SW 1271 (cell line): ENCODE measurements at places on chromosomes 7 and 10.

DNA sequence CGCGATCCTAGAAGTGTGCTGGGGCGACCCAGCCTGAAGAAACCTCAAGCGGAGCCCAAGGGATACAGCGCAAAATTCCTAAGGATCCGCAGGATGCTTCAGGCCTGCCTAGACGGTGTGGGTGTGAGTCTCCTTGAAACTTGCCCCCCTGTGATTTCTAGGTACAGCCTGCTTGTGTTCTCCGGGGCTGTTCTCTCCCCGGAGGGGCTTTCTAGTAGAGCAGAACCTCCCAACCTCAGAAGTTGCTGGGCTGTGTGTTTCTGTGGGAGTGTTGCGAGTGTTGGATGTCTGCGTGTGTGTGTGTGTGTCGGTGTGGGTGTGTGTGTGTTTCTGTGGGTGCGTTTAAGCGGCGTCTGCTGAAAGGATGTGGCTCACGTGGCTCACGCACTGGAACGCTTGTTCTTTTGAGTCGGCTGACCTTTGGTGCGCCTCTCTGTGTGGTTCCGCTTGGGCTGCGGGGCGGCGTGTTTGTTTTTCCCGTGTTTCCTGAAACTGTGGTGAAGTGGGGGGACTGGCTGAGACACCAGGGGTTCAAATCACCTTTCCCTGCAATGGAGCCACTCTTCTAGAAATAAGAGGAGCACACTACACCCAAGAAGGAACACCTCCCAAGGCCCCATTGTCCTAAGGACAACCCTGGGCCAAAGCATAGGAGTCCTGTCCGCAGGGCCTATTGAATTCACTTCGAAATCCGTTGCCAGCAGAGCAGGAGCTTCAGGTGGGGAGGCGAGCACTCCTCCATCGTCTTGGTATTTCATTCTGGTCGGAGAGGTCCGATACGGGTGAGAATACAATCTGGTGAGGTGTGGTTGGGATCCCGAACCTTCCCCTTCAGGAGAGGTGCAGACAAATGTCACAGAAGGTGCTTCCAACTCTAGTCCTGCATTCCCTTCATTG, 25.1 kb upstream of the ZNF273 start:
- DNase-seq: no peak

DNA sequence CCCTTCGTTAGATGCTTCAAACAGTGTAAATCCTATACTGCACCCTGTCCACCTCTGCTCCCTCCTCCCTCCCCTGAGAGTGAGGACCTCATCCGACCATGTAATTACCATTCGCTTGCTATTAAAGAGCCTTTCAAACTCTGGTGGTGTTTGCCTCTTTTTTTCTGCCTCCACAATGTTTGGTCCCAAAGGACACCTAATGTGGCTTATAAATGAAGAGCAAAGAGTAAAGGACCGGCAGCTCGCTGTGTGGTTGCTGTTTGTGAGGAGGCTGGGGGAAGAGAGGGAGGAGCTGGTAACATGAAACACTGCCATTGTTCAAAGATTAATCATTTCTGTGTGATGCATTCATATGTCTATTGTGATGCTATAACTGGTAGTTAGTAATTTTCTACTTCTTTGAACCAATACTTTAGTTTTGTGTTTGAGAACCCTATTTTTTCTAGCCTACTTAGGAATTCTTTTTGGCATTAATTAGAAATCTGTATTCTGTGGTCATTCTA, 27.9 kb downstream of the MTURN start:
- DNase-seq: no peak

- no peak for DNase-seq
These were observed 147.0 kb downstream of the GLRX3 start for GRCh38 chr10:130283219-130283545.

- no peak for DNase-seq
These were observed 37.3 kb upstream of the HABP2 start for GRCh38 chr10:113515601-113516000.

DNA sequence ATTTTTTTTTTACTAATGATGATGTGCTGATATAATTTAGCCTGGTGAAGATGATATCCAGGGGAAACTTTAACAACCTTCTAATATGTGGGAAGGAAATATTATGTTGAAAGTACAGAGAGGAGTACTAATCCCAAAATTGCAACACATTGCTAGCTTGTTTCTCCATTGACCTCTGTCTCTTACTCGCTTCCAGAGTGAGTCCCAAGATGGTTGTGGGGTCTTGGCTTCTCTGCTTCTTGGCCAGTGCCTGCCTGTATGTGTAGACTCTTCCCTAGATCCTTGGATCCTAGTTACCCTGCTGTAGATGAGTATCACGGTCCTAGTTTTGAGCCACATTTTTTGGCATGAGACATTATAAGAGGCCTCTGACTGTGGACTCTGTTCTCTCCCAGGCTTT, 17.5 kb downstream of the BMPER start:
- DNase-seq: no peak

DNA sequence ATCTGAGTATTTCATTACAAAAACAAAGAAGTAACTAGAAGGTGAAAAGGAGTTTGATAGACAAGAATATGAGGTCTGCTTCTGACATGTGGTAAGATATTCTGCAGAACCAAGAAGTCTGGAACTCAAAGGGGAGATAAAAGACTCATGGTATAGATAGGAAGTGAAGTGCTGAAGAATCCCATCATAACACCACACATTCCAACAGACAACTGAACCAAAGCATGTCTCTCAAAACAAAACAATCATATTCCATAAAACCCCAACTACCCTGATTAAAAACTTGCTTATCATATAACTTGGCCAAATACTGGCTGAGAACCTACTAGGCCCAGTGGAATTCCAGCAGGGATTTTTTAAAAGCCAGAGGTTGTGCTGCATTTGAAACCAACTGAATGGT, 178.7 kb downstream of the JAZF1 start:
- DNase-seq: no peak

DNA sequence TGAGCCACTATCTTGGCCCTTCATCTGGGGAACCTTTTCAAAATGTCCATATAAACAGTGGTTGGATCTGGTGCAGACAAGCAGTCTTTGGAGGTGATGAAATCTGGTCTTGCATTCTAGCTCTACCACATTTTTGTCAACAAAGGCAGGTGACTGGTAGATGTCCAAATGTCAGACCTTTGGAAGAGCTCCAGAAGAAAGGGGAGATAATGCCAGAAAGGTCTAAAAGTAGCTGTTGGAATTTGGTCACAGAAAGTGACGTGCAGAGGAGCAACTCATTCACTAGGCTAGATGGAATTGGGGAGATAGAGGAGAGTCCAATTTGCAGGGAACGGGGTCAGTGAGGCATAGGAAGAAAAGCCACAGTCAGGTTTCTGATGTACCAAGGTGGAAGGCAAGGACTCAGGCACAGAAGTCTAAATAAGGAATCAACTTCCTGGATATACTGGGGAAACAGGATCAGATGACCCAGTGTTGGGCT, 36.4 kb upstream of the WAC start:
- no peak for DNase-seq

- DNase-seq: no peak
These were observed 27.7 kb upstream of the VIPR2 start for GRCh38 chr7:159172400-159172799.

GRCh38 chr7:158631574-158632195, 44.1 kb upstream of the PTPRN2 start:
- DNase-seq: no peak

- DNase-seq: no peak
These were observed 178.4 kb upstream of the ADO start for GRCh38 chr10:62626079-62626478.

DNA sequence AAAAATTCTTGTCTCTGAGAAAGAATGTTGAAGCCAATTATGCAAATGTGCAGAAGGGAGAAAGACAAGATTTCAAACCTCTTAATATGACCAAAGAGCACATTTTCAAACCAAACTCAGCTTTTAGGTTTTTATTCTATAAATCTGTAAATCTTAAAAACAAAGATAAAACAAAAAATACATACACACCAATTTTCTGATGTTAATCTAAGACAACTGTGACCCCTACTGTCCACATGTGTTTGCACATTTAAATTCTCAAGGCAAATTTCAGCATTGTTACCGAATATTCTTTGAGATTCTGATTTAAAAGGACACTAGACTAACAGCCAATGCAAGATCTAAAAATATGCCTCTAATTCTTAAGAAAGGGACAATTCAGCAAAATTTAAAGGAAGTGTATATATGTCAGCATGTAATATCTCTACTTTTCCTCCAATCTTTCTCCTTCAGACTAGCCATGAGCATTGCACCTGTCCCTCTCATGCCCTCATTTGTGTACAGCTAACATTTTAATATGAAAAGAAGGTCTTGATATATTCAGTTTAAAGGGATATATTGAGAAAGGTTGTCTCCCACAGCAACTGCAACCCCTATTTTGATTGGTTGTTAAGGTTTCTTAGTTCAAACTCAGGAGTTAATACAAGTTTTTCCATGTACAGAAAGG, 417.9 kb downstream of the IPMK start:
- DNase-seq: no peak

GRCh38 chr7:36185756-36186155, 32.7 kb downstream of the EEPD1 start:
- DNase-seq: no peak

GRCh38 chr7:117259615-117260014, 63.2 kb downstream of the WNT2 start:
- no peak for DNase-seq

GRCh38 chr7:157526913-157527634, 190.3 kb downstream of the DNAJB6 start:
- DNase-seq: no peak

GRCh38 chr10:6070660-6071059, 8.5 kb upstream of the IL2RA start:
- DNase-seq: no peak

DNA sequence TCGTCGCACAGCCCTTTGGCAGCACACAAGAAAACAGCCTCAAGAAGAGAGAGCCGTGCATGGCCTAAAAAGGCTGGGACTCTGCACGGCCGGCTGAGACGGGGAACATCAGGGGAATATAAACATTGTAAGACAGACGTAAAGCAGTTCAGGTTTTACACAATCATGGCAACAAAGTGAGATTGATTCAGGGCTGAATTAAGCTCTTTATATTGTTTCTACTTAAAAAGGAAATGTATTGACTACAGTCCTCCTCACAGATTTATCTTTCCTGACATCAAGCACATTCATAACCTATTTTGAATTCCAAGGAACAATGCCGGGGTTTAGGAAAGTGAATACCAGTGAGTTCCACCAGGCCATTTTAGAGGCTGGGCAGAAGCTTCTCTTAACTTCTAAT, 25.2 kb downstream of the SORBS1 start:
- no peak for DNase-seq

- no peak for DNase-seq
These were observed 929.9 kb upstream of the MBL2 start for GRCh38 chr10:53702489-53702888.

DNA sequence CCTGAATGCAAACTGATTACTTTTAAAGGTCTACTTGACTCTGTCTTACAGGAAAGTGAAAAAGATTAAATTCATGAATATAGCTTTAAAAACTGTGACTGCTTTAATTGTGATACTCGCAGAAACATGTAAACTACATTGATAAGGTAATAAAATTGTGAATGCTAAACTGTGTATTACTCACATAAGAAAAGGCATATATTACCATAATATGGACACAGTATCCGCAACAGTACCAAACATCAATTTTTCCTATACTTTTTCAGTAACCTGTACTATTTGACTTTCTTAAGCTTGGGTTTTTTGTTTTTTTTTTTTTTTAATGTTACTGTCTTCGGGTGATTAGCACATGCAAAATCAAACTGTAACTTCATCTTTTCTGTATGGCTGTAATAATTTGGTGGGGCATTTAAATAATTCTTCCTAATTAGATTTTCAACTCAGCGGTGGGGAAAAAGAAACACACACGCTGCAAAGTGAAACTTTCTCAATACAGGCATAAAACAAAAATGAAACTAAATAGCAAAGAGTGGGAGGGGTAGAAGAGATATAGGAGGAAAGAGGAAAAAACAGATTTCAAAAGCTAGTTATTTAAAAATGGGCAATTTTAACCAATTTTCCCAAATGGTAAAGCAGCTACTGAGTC, 23.2 kb downstream of the NT5C3A start:
- DNase-seq: no peak

DNA sequence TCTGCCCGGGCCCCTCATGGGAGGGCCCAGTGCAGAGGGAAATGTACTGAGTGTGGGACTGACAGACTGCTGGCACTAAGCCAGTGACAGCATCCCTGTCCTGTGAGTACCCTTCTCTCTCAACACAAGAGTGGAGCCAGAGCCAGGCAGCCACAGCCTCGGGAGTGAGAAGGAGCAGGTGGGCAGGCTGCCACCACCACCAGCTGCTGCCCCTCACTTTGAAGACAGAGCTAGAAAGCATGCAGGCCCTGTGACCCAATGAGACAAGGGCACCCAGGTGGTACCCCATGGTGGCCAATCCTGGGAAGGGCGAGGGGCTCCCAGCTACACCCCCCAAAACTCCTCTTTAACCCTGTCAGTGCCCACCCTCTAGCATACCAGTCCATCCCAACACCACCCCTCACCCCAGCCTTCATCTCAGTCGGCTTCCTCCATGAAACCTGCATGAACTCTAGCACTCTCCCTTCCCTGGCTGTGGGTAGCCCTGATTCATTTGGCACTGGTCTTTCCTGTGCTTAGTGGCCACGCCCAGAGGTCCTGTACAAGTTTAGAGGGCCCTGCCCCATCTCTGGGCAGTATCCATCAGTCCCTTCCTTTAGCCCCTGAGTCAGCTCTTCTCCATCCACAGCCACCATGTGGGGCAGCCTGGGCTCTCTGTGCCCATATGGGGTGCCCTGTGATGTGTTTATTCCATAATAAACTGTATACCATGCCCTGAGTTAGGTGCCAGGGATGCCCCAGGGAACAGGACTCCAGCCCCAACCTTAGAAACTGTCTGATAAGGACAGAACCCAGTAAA, 207.0 kb upstream of the ZMIZ1 start:
- DNase-seq: no peak

- no peak for DNase-seq
These were observed 457.4 kb downstream of the DNAJB6 start for GRCh38 chr7:157793973-157794745.

DNA sequence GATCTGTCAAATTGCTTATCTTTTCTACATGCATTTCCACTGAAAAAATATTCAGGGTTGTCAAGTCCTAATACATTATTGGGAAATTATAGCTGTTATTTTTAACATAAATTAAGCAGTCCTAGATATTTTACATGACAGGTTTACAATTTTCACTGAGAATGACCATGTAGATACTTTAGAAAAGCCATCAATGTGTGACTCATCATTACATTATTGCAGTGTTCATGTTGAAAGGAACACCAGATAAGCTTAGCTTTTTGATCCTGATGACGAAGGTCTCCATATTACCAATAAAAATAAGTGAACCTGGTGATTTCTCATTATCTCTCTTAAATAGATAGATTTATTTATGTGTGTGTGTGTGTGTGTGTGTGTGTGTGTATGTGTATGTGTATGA, 529.5 kb upstream of the PCDH15 start:
- no peak for DNase-seq

DNA sequence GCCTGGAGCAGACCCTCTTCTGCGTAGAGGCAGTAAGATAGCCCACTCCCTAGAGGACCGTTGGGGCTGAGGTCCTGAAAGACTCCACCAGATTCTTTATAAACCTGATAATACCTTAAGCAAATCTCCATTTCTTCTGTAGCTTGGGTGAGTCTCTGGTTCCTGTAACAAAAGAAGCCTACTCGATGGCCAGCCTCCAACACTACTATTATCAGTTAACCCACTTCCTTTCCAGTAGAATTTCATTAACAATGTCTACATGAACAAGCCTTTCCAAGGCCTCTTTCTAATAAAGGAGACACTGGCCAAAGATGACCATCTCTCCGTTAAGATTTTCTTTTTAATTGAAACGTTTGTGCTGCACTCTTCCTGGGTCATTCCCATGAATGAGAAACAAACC, 201.7 kb upstream of the KCTD7 start:
- DNase-seq: no peak
